ENCODE measurements at places on chromosomes 3 and 15. TPM values are rescaled to one million over a fixed set of nuclear protein-coding genes. Genes with fewer than 3 reads are reported as not detected.

DNA sequence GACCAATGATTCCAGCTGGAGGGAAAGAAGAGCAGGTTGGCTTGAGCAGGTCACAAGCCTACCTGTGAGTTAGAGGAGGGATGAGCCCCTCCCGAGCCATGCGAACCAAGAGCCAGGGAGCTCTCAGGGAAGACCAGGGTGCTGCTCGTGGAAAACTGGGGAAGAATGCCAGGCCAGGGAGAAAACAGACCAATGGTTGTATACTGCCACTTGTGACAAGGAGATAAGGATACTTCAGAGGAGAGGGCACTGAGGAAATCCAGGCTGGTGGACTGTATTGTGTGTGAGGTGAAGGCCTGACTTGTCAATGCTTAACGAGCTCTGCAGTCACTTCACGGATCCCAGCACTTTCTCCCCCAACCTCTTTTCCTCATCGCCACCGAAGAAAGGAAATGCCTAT, 177.7 kb downstream of the SSR3 start:
- DNase-seq, result no peak

GRCh38 chr3:114143817-114144216, 35.0 kb downstream of the DRD3 start:
- no peak for DNase-seq

DNA sequence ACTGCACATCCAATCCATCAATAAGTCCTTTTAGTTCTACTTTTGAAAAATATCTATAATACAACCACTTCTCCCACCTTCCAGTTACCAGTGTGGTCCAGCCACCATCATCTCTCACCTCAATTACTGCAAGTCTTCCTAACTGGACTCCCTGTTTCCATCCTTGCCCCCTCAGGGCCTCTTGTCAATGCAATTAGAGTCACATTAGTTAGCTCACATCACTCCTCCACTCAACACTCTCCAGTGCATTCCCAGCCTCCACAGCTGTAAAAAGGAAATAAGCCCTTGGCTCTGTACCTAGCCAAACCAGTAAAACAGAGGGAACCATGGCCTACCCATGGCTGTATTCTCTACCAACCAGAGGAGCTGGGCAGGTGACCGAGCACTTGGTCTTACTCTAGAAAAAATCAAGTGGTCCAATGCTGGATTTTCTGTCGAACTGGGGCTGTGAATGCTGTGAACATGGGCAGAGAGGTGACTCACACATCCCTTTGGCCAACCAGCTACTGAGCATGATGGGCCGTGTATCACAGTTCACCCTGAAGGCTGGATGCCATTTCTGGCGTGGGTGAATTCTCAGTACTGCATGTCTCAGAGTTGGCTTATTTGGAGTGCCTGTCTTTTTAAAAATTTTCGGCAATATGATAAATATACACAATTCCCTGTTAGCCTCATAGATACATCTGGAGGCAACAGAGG, 62.5 kb upstream of the C15orf61 start:
- no peak for DNase-seq

DNA sequence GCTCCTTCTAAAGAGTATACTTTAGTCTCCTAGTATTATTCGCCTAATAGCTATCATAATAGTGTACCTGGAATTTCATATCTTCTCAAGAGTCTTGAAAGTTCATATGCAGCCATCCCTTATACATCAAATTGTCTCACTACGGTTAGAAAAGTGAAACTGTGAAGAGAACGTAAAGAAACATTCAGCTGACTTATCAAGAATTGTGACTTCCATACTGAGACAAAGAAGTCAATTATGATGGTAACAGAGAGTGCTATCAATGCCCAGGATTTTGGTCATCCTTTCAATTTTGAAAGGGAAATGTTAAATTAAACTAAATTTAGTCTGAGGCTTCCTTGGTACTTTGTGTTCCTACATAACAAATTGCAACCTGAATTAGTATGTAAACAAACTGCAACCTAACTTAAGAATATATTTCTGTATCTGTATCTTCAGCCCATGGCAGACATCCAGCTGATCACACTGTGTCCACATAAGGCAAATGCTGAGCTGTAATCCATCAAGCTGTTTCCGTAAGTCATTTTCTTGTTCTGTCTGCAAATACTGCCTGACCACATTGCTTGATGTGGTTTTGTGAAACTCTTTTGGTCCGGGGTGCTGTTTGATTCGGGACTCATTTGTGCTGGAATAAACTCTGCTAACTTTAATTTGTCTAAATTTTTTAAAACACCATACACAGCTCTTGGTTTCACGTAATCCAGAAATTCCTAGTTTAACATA, 469.6 kb downstream of the SI start:
- no peak for DNase-seq

- no peak for DNase-seq
These were observed 21.0 kb downstream of the MBNL1 start for GRCh38 chr3:152289708-152290107.

DNA sequence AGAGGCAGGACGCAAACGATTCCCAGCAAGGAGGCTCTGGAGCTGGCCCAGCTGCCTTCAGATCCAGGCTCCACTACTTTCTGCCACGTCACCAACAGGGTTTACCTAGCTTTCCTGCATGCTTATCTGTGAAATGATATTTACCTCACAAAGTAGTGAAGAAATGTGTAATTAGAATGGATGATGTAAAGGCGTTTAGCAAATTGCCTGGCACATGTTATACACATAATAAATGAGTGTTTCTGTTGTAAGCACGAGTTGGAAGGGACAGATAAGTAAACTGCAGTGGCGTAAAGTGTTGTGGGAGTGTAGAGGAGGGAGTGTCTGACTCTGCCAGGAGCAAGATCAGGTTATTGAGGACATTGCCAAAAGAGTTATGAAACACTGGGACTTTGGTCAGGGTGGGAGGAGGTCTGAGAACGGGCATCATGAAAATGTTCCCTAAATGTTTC, 3.5 kb upstream of the CHAC1 start:
- no peak for DNase-seq

GRCh38 chr3:43035801-43036365, 56.8 kb downstream of the GASK1A start:
- DNase-seq, result no peak

GRCh38 chr3:128488991-128489673, 3.9 kb downstream of the GATA2 start:
- peak; percentile 57 for DNase-seq

DNA sequence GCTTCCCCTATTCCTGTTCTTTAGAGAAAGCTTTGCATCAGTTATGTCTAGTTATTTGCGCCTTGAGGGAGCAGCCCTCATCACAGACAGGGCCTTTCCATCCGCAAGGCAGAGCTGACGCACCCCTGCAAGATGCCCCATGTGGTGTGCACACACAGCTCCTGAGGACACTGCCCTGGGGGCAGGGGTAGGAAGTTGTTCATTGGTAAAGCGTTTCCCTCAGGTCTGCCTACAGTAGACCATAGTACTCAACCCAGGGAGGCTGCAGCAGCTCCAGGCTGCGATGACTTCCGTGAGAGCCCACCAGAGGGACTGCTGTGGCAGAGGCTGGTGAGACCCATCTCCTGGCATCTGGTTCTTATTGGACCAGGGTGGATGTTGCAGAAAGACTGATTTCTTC, 55.1 kb upstream of the PLXNA1 start:
- DNase-seq, result no peak

DNA sequence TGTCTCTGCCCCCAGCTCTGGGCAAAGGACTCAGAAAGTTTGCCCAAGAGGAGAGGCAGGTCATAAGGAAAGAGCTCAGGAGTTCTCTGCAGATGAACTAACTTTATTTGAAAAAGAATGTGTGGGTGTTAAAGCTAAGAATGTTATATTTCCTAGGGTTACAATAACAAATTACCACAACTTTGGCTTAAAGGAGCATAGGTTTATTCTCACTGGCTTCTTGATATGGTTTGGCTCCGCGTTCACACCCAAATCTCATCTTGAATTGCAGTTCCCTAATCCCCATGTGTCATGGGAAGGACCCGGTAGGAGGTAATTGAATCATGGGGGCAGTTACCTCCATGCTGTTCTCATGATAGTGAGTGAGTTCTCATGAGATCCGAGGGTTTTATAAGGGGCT, 383.7 kb upstream of the CFAP20DC start:
- no peak for DNase-seq

GRCh38 chr3:150588027-150588830, 14.9 kb upstream of the SELENOT start:
- DNase-seq, result no peak

DNA sequence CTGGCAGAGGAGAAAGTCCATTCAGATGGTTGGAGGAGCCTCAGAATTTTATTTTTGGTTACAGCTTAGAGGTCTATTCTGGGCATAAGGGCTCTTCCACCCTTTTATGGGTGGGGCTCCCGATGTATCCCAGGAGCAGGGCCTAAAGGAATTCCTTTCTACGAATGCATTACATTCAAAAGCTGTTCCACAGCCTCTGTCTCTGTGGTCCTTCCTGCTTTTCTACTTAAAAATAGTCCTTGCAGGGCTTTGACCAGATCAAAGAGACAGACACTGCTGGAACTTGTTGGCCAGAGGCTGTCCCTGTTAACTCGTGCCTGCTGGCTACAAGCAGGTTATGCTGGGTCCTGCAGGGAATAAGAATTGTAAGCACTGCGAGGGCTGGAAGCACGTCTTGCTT, 14.4 kb upstream of the NOX5 start:
- DNase-seq, result no peak

AGBL1 gene
- total RNA-seq, result 0.10 TPM

RTP3 gene
- not detected for total RNA-seq

GOLGA6L26 gene
- not detected for total RNA-seq

LDHAL6B gene
- total RNA-seq, result not detected

Measured in activated CD4-positive, alpha-beta memory T cell treated with anti-CD3 and anti-CD28 coated beads for 36 hours (primary cell).